Right lung (tissue), 10 donors: ENCODE measurements at places on chromosomes 6 and 20.
A peak's percentile ranks its signal among the peaks of the same experiment; 100 is the strongest.

DNA sequence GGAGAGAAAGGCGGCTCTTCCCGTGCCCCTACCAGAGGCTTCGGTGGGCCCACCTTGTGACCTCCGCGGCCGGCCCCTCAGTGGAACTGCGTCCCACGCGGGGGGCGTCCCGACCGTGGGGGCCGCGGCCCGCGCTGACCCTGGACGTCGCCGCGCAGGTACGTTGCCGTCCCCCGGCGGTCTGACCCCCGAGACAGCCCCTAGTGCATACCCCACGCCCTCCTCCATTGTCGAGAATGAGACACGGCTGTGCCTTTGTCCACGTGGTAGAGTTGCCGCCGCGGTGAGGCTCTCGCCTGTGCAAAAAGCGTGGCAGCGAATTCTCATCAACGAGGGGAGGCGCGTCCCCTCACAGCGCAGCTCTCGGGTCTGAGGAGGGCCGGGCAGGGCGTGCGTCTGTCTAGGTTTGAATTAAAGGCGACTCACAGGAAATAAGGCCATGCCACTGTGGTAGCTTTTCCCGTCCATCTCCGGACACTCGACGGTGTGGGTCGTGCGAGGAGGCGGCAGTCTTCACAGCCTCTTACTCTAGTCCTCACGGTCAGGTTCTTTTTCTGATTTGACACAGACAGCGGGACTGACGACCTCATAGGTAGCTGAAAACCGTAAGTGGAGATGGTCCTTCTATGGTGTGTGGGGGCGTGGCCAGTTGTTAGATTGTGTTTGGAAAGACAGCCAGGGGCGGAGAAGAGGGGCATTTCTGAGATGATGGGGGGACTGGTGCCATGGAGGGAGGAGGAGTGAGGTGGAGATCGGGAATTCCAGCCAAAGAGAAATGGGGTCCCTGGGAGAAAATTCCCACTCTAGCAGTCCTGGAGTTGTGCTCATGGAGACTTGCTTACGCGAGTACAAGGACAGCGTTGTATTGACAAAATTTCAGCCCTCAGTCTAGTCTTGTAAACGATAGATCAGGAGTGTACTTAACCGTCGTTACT is 580 bp downstream of the NXT1 start:
- DNase-seq = peak; percentile 51

- DNase-seq = no peak
Measured at GRCh38 chr6:148629181-148629580, 117.6 kb upstream of the UST start.

DNA sequence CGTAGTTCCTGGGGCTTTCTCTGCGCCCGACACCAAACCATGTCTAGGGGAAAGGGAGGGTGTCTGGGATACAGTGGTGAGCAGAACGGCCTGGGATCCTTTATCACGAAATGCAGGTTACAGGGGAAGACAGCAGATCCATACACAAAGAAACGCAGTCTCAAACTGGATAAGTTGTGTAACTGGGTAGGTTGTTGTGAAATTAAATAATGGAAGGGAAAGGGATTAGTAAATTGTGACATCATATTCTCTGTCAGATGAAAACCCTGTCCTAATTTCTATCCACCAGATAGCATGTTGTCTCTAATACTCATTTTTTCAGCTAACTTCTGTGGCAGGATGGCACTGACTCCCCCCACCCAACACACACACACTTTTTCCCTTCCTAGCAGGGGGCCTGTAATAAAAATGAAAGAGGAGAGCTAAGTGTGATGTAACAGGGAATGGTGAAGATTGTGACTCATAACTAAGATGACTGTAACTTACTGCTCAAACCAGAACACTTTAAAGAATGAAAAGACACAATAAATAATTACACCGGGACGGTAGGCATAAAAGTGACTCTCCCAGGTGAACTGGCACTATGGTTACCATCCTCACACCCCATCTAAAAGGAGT is 769 bp upstream of the TRPC4AP start:
- no peak for DNase-seq

GRCh38 chr20:24936526-24937407 is 12.3 kb upstream of the CST7 start:
- no peak for DNase-seq

DNA sequence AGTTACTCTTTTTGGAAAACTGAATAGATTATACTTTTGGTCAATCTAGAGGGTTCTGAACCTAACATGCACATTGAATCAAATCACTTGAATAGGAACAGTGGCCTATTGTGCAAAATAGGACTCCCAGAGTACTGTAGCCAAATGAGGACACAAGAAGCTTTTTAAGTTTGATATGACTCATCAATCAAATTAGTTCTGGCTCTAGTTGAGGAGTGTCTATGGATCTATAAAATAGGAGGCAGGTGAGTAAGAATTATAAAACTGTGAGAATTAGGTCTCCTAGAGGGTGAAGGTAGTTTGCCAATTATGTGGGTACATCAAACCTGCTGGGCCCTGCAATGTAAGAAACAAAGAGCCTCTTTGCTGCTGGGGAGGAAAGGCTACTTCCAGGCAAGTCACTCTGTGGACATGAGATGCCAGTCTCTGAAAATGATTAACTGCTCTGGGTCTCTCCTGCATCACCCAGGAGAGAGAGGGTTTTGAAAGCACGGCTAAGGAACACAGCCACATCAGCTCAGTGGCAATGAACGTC is 112.3 kb downstream of the RCAN2 start:
- DNase-seq = no peak

GRCh38 chr6:31125162-31125561 is 4.9 kb upstream of the CDSN start:
- no peak for DNase-seq

GRCh38 chr6:105005451-105005850 is 48.5 kb downstream of the LIN28B start:
- no peak for DNase-seq

GRCh38 chr6:123604067-123604466 is 32.7 kb downstream of the TRDN start:
- no peak for DNase-seq

DNA sequence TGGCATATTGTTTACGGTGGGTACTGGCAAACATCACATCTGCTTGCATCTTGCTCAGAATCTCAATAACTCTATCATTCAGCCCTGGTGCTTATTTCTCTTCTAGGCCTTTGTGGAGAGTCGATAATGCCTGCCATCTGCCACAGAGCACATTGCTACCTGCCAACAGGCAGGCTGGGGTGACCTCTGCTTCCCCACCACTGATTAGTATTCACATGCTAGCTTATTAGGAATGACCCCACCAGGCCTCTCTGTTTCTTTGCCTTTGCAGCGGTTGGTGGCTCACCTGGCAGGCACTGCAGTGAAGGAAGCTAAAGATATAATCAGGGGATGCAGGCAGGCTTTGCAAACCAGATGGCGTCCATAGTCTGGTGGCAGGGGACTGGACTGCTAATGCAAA is 154.5 kb downstream of the MMS22L start:
- no peak for DNase-seq

GRCh38 chr6:42424906-42425474 is 26.7 kb downstream of the TRERF1 start:
- no peak for DNase-seq

- DNase-seq = no peak
Measured at GRCh38 chr6:52517502-52518278, 59.2 kb downstream of the TRAM2 start.

GRCh38 chr6:46325561-46326530 is 155.1 kb upstream of the ENPP5 start:
- DNase-seq = no peak

DNA sequence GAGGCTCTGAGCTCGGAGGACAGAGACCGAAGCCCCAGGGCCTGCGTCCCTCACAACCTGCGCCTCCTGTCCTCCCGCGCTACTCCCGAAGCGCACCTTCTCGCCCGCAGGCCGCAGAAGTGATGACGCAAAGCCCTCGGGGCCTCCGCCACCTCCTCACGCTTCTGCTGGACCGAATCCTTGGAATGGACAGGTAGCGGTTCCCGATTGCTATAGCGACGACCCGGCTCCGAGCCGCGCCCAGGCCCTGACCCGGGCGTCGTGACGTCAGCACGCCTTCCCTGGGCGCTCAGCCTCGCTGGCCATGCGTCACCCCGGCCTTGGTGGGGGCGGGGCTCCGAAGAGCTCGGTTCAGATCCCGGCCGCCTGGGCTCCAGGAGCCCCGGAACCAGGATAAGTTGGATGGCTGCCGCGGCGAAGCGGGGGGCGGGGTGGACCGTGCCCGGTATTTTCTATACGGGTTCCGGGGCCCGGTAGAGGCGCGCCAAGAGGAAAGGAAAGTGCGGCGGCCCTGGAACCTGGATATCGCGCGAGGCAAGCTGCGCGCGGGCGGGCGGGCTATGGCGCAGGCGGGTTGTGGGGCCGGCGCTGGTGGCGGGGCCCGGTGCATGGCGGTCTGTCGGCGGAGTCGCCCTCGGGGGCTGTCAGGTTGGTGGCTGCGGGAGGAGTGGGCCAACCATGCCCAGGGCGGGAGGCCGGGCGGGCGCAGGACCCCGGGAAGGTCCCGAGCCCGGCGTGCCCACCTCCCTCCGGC is at the start of gene ZNF76:
ZNF76 (plus strand) TSS at position 542 of the 754 bp plus-strand sequence. CDS start 21,417 bp downstream, outside the sequence.
- DNase-seq = peak; percentile 98
